ENCODE measurements at places on chromosomes 6 and 20.
A peak's percentile ranks its signal among the peaks of the same experiment; 100 is the strongest.

- H3K4me3 ChIP-seq, result no peak overlapping the region
- peak overlapping the region; percentile 63 for H3K27ac ChIP-seq
- H3K27me3 ChIP-seq, result no peaks in the 10 kb centered on the region
- peaks cover 23% of the 10 kb centered on the region for H3K4me1 ChIP-seq
- no peak for DNase-seq
- peaks cover 48% of the 10 kb centered on the region for H3K36me3 ChIP-seq
Measured at GRCh38 chr6:155287762-155288161, 23.9 kb downstream of the CLDN20 start.

DNA sequence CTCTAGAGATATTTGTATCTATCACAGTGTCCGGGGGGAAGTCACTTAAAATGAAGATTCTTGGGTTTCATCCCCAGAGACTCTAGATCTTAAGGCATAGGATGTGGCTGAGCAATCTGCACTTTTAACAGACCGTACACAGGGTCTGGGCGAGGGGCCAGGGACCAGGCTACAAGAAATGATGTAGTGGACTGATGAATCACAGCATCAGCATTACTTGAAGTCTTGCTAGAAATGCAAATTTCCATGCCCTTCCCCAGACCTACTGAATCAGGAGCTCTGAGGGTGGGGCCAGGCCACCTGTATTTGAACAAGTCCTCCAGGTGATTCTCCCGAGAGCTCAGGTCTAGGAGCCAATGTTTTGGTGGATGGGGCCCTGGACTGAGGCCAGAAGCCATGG, 168.4 kb downstream of the DOK5 start:
- no peak overlapping the region for H3K27ac ChIP-seq
- H3K4me3 ChIP-seq, result no peak overlapping the region

DNA sequence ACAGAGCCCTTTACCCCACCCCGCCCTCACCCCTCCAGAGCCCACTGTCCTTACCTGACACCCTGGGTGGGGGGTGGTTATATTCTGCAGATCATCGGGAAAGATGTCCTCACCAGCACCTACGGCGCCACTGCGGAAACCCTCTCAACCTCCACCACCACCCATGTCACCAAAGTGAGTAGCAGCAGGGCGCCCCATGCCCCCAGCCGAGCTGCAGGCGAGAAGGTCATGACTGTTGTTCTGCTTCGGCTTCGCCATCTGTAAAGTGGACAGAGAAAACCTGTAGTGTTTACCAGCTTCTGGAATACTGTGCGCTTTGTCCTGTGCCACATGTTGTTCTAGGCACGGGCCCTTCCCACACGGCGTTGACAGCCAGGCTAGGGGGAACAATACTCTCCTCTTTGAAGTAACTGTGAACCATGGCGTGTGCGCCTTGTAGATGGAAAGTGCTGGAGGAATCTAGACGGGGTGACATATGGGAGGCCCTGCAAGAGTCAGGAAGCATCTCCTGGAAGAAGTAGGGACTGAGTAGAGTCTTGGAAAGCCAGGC, 16.5 kb upstream of the AAR2 start:
- peaks cover 8% of the 10 kb centered on the region for H3K36me3 ChIP-seq
- H3K27me3 ChIP-seq, result no peaks in the 10 kb centered on the region
- H3K4me3 ChIP-seq, result no peak overlapping the region

GRCh38 chr20:32040142-32040953, 11.7 kb upstream of the HCK start:
- peaks cover 1% of the 10 kb centered on the region for H3K4me1 ChIP-seq
- H3K27me3 ChIP-seq, result peaks cover 27% of the 10 kb centered on the region
- no peaks in the 10 kb centered on the region for H3K36me3 ChIP-seq
- peak; percentile 48 for DNase-seq
- H3K27ac ChIP-seq, result peak overlapping the region; percentile 5

GRCh38 chr20:31633339-31633914, 4.3 kb upstream of the COX4I2 start:
- no peaks in the 10 kb centered on the region for H3K36me3 ChIP-seq
- H3K4me1 ChIP-seq, result peaks cover 6% of the 10 kb centered on the region
- H3K27ac ChIP-seq, result peak overlapping the region; percentile 33
- H3K27me3 ChIP-seq, result peaks cover 12% of the 10 kb centered on the region
- no peak overlapping the region for H3K4me3 ChIP-seq
- DNase-seq, result peak; percentile 33

GRCh38 chr6:88899569-88900316, 63.7 kb downstream of the RNGTT start:
- no peaks in the 10 kb centered on the region for H3K4me1 ChIP-seq
- peaks cover 17% of the 10 kb centered on the region for H3K36me3 ChIP-seq
- H3K4me3 ChIP-seq, result no peak overlapping the region
- no peak overlapping the region for H3K27ac ChIP-seq

DNA sequence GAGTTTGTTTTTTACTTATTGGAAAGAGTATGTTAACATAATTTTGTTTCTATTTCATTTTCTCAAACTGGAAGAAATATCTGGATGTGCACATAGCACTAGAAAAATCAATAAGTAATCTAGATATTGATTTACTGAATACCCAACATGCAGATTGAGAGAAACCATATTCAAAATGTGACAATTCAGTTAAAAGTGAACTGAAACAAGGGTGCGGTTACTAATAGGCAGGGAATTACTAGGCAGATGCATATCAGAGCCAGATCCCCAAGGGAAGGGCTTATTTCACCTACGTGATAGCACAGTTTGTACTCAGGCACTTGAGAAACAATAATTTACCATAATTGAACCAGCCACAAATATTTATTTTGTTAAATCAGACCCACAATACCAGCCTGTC, 493.1 kb upstream of the FLRT3 start:
- no peak for DNase-seq
- no peak overlapping the region for H3K4me3 ChIP-seq
- H3K36me3 ChIP-seq, result no peaks in the 10 kb centered on the region

GRCh38 chr20:63212792-63213191, 3.1 kb downstream of the YTHDF1 start:
- H3K4me3 ChIP-seq, result no peak overlapping the region
- H3K27me3 ChIP-seq, result no peaks in the 10 kb centered on the region
- peaks cover 68% of the 10 kb centered on the region for H3K36me3 ChIP-seq

DNA sequence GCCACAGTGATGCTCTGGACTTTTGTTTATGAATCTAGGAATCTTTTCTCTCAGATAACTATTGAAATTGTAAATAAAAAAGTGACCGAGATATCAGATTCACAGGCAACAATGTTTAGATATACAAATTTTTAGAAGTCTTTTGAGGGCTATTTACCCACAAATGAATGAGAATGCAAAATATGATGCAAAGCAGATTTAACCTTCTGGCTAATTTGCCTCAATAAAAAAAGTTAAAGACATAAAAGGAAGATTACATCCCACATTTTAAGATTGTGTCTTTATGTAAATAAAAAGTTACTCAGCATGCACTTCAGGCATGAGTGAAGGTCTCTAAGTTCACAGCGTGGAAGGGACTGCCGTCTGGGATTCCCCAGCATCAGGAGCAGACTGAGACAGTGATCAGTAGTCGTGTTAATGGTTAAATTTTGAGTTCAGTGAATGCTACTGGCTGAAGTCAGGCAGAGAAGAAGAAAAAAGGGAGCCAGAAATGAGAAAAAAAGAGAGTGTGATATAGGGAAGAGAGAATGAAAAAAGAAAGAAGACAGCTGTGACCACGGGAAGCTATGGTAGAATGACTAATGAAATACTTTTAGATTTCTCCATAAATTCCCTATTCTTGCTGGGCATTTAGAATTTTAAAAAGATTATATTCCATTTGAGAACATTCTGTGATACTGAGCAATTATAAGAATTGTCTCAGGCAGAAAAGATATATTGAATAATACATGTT, 93.6 kb downstream of the MYB start:
- no peak overlapping the region for H3K4me3 ChIP-seq
- H3K36me3 ChIP-seq, result no peaks in the 10 kb centered on the region
- H3K27me3 ChIP-seq, result peaks cover 41% of the 10 kb centered on the region
- H3K27ac ChIP-seq, result no peak overlapping the region
- DNase-seq, result no peak

DNA sequence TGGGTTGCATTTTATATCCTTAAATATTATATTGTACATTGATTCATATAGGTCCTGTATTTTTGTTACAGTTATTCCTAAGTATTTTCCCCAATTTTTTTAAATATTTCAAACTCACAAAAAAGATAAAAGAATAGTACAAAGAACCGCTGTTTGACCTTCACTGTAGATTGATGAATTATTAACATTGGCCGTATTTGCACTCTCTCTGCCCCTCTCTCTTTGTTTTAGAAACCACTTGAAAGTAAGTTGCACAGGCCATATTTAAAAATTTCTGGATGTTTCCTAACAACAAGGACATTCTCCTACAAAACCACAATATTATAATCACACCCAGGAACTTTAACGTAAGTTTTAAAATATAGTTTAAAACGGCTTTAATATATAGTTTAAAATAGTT, 72.0 kb upstream of the DUSP22 start:
- no peak for DNase-seq
- H3K36me3 ChIP-seq, result no peaks in the 10 kb centered on the region
- no peak overlapping the region for H3K4me3 ChIP-seq
- peaks cover 29% of the 10 kb centered on the region for H3K27me3 ChIP-seq
- H3K4me1 ChIP-seq, result peaks cover 4% of the 10 kb centered on the region

GRCh38 chr6:41371461-41371991, 36.1 kb downstream of the NCR2 start:
- H3K4me1 ChIP-seq, result peaks cover 53% of the 10 kb centered on the region
- H3K27me3 ChIP-seq, result peaks cover 98% of the 10 kb centered on the region
- DNase-seq, result peak; percentile 39
- no peaks in the 10 kb centered on the region for H3K36me3 ChIP-seq
